Pulmonary artery endothelial cell (primary cell): ENCODE measurements at places on chromosomes 16 and 17. TPM values are rescaled to one million over a fixed set of nuclear protein-coding genes. Genes with fewer than 3 reads are reported as not detected.

The C1QTNF1 gene
- 10.7 and 20.2 TPM in 2 replicates for total RNA-seq

The PRSS53 gene
- 0.92 TPM in 2 replicates for total RNA-seq

The GDPD3 gene
- total RNA-seq = 0.53 and 0.81 TPM in 2 replicates

The KCNH4 gene
- total RNA-seq = 0.04 TPM in 1 of 2 replicates, not detected in the other
